Stimulated activated CD8-positive, alpha-beta memory T cell treated with anti-CD3 and anti-CD28 coated beads, Interleukin-2, amount 100 ng/mL, for 1 hour (primary cell): ENCODE measurements at places on chromosomes 4 and X.

DNA sequence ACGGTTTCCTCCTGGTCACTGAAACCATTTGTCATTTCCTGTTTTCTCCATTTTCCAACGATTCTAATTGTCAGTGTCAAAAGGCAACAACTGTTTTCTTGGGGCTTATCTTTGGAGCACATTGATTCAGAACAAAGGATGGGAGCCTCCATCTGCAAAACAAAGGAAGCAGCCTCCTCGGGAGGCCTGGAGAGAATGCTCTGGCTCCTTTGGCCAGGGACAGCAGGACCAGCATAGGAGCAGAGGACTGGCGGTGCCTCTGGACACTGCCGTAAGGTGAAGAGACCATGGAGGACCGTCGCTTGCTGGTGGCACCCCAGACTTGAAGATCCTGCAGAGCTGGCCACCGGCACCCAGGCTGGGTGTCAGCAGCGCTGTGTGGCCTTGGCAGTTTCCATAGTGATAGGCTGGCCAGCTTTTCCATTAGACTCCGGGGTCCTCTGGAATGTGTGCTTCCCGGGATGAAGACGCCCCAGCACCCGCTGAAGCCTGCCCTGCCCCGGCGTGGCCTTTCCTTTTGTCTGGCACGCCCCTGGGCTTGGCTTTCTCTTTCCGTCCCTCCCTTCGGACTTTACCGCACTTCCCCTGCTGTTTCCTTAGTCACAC, 61.1 kb upstream of the MTM1 start:
- DNase-seq = no peak

DNA sequence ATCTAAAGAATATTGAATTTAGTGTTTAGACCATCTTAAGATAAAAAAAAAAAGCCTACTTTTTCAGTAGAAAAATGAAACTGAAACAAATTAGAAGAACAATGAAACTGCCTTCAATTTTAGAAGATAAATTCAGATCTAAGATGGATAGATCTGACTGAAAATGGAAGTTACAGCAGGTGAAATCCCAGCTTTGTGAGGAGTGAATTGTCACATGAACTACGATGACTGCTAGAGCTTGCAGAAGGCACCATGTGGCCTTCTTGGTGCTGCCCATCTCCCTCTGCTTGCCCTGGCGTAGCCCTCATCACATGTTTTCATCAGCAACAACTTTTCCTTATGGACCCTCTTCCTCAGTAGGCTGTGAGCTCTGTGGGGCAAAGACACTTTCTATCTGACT, 51.4 kb upstream of the EMCN start:
- DNase-seq = no peak

- no peak for DNase-seq
These were observed 58.3 kb downstream of the TLR10 start for GRCh38 chr4:38724475-38724808.

GRCh38 chrX:30888526-30889146, 418 bp downstream of the TAB3 start:
- no peak for DNase-seq

- DNase-seq = no peak
These were observed 881.6 kb downstream of the PCDH18 start for GRCh38 chr4:136650541-136651277.

DNA sequence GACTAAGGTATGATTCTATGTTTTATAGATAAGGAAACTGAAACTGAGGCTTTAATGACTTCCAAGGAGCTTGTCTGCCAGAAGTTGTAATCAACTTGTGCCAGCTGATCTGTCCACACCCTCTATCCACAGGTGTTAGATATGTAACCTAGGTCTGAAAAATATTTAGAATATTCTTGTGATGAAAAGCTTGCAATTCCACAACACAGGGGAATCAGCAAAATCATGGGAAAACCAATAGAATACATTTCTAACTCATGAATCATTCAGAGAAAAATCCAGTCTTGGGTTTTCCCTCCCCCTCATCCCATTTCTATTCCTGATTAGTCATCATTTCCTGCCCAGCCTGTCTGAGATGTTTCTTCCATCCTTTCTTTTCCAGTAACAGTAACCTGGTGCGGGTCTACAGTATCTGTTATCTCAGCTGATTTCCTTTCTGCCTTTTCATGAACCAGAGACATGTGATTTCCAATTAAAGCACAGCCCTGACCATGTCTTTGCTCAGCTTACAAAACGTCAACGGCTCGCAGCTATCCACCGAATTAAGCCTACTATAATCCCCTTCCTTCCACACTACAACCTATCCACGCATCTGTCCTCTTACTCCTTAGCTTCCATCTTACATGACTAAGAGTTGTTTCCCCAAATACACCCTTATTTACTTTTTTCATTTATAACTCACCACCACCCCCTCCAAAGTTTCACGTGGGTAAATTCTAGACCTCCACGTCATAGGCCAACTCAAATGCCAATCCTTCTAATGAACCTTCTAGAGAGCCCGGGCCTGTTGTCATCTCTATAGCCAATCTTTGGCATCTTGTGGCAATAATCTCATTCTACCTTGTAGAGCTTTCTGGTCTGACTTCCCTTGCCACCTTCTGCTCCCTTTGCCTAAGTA, 961 bp upstream of the NOCT start:
- DNase-seq = no peak

DNA sequence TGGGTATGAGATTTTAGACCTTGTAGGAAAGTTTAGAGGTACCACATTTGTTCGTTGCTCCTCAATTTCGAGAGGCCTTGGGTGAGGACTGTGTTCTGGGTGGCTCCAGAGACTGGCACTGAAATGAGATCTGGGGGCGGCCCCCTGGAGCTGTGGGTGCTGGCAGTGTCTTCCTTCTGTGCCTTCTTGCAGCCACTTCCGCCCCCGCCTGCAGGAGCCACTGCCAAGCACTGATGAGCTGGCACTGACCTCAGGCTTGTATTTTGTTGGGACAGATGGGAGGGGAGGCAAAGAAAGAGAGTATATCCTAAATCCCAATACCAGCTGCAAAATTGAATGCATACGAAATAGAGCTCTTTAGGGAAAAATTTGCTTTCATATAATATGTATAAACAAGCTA, 64.5 kb upstream of the CLDN34 start:
- DNase-seq = no peak

- no peak for DNase-seq
These were observed at the start of gene KLHL4 for GRCh38 chrX:87517571-87518141. KLHL4 (plus strand) TSS chrX:87517802; CDS start chrX:87517894, 92 bp downstream.

DNA sequence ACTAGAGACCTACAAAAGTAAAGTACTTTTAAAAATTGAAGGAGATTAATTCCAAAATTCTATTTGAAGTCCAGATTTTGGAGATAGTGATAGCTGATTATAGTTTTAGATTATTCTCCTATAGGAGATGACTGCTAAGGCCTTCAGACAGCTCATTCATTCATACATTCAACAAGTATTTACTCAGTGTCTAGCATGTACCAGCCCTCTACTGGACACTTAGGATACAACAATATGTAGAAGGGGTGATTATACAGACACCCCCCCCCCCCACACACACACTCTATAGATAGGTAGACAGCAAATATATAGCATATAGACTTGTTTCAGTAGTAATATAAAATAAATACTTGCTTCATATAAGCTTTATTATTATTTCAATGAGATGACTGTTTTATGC, 60.4 kb upstream of the TAF9B start:
- no peak for DNase-seq
